Stimulated activated CD4-positive, alpha-beta T cell treated with anti-CD3 and anti-CD28 coated beads, TNF-alpha, amount 100 ng/mL, for 1 hour (primary cell): ENCODE measurements at places on chromosomes 5 and 9.

GRCh38 chr9:94480205-94480604 lies 74.7 kb upstream of the PCAT7 start:
- no peak for DNase-seq

- DNase-seq = no peak
These were observed 144.3 kb downstream of the MUSK start for GRCh38 chr9:110812886-110813285.

GRCh38 chr5:43006424-43007202 lies 33.5 kb downstream of the ANXA2R start:
- DNase-seq = no peak

- no peak for DNase-seq
These were observed 27.6 kb upstream of the ECM2 start for GRCh38 chr9:92563116-92564100.

DNA sequence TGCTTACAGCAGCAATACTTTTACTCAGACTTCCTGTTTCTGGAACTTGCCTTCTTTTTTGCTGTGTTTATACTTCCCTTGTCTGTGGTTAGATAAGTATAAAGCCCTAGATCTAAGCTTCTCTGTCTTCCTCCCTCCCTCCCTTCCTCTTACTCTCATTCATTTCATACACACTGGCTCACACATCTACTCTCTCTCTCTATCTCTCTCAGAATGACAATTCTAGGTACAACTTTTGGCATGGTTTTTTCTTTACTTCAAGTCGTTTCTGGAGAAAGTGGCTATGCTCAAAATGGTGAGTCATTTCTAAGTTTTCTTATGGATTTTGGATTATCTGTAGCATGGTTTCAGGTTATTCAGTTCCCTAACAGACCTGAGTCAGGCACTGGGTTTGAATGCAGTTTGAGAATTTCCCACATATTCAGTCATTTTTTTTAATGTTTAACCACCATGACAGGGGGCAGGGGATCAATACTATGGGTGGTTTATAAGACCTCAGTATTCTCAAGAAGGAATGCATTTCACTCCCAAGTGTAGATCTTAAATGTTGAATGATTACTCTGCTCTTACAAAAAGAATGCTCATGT lies at the start of gene IL7R:
Gene IL7R (plus strand): TSS at position 127 of the 587 bp plus-strand sequence. CDS start 87 bp downstream, at position 214.
- DNase-seq = no peak

- no peak for DNase-seq
These were observed 11.7 kb downstream of the B4GALT7 start for GRCh38 chr5:177611446-177612214.

GRCh38 chr5:179837076-179838011 lies 16.6 kb downstream of the SQSTM1 start:
- DNase-seq = no peak

- no peak for DNase-seq
These were observed 17.9 kb downstream of the ADGRD2 start for GRCh38 chr9:124468061-124468740.

DNA sequence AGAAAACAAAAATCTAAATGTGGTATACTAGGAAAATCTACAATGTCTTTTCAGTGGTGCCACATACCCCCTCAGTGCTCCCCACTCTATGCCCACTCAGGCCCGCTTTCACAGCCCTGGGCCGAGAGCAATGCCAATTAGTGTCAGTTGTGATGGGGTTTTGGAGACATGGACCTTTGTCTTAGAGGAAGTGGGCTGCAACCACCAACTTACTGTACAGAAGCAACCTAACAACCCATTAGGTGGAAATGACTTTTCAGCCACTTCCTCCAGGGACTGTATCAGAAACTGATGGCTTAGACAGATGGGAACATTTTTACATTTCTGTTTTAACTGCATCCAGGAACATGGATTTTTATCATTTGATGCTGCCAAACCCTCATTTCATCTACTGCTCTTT lies 268.0 kb downstream of the BNC2 start:
- no peak for DNase-seq

DNA sequence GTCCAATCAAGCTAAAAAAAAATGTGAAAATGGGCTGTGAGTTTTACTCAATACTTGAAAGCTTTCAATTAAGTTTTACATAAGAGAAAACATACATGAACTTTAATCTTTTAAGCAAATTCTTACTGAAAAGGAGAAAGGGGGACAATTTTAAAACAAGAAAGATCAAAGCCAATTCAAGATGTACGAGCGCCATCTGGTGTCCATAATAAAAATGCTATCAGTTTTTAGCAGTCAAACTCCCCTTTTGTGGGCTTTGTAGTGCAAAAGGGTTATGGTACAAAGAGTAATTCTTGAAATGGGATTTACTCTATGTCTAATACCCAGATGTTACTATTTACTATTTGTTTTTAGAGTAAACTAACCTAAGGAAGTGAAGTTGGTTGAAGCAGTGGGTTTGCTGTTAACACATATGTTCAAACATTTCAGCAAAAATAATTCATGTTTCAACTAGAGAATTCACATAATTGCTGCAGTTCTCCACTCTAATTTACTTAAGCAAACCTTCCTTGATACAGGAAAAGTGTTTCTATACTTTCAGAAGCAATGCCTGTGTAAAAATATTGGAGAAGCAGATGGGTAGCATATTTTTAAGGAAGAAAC lies 228.2 kb upstream of the TYRP1 start:
- no peak for DNase-seq

DNA sequence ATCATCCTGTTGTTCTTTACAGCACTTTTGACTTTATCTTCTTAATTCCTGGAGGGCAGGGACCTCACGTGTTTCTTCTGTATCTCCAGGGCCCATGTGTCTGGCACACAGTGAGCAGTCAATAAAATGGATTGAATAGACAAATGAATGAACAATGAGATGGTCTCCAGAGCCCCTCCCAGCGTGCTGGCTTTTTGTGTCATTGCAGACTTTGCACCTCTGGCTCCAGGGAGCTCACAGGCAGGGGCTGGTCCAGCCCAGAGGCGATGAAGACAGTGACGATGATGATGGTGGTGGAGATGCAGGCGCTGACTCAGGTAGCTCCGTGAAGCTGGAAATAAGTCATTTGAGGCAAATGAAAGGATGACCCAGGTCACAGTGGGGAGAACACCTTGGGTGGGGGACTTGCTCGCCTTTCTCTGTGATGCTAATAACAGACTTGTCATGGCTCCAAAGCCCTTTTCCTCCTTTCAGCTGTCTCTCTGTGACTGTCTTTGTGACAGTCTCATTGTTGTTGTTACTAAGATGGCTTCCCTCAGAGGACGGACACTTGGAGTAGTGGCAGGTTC lies 30.4 kb upstream of the FABP6 start:
- DNase-seq = no peak

GRCh38 chr5:174177531-174177930 lies 132.0 kb downstream of the NSG2 start:
- no peak for DNase-seq
